T47D (cell line): ENCODE measurements at places on chromosomes 11 and 22.

- DNase-seq = no peak
These were observed 87.6 kb upstream of the SEPTIN5 start for GRCh38 chr22:19626666-19627065.

DNA sequence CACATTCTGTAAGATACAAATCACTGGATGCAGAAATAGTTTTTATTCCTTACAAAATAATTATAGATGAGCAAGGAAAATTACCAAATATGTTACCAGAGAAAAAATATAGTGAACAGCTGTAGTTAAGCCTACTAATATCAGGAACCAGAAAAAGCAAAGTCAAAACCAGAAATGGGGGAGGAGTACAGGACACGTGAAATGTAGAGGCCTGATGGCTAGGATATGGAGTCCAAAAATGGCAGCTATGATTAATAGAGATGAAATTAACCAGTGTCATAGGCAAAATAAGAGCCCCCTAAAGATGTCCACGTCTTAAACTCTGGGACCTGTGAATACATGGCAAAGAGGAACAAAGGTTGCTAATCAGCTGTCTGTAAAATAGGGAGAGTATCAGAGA lies 34.1 kb downstream of the MRE11 start:
- DNase-seq = no peak

DNA sequence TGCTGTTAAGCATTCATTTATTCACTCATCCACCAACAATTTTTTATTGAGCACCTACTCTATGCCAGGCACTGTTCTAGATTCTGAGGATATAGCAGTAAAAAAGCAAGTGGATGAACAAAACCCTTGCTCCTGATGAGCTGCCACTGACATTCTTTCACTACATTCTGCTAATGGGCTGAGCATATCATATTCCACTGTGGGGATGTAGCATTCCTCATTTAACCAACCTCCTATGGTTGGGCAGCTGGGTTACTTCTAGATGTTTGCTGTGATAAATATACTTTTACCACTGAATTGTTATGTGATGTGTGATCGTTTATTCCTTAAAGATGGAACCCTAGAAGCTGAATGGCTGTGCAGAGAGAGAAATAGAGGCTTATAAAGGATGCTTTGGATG lies 176.9 kb downstream of the MN1 start:
- no peak for DNase-seq

DNA sequence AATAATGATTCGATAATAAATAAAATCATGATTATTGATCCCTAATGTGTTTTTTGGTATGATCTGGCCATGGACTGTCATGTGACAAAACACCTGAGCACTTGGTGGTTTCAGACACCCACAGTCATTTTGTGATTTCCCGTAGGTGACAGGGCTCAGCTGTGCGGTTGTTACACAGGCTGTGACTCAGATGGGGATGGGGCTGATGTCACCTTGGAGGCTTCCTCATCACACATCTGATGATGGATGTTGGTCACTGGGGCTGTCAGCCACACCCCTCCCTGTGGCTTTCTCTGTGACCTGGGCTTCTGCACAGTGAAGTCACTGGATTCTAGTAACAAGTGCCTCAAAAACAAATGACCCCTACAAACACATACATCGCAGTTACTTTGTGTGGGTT lies 995.1 kb downstream of the BRD1 start:
- no peak for DNase-seq
